ENCODE measurements at places on chromosomes 5 and 9. TPM values are rescaled to one million over a fixed set of nuclear protein-coding genes. Genes with fewer than 3 reads are reported as not detected.

KIAA0825 gene
- total RNA-seq: 5.8 TPM

DOCK8 gene
- 5.7 TPM for total RNA-seq

HMCN2 gene
- 0.26 TPM for total RNA-seq

BAAT gene
- total RNA-seq: 0.36 TPM

CENPP gene
- 6.9 TPM for total RNA-seq

INVS gene
- total RNA-seq: 28.1 TPM

DMRT3 gene
- 0.53 TPM for total RNA-seq

TSSK1B gene
- 0.29 TPM for total RNA-seq

DNA sequence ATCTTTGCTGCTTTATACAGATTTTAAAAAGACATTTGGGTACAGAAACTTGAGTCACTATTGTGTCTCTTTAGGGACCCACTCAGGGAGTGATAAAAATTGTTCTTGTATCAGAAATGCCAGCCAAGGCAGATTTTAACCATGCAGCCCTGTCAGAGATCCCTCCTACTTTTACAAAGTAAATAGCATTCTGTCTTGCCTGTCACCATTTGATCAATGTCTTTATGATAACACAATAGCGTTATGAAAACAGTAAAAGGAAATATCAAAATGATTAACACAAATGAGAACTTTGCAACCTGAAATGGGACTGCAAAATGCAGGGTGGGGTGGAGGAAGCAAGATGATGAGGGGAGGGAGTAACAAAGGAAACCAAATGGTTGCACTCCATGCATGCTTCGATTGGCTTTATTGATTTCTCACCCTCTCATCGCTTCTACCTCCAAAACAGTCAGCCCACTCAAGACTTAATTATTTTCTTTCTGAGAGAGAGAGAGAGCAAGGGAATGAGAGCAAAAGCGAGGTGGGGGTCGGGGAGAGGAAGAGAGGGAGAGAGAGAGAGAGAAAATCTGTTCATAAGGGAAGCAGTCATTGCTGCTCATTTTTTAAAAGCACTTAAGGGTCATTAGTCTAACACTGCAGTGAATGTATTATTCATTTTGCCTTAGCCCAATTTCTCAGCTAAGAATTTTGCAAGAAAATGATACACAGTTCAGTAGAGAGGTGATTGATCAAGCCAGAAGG is 576.5 kb downstream of the CSNK1G3 start:
- no peak for DNase-seq

DNA sequence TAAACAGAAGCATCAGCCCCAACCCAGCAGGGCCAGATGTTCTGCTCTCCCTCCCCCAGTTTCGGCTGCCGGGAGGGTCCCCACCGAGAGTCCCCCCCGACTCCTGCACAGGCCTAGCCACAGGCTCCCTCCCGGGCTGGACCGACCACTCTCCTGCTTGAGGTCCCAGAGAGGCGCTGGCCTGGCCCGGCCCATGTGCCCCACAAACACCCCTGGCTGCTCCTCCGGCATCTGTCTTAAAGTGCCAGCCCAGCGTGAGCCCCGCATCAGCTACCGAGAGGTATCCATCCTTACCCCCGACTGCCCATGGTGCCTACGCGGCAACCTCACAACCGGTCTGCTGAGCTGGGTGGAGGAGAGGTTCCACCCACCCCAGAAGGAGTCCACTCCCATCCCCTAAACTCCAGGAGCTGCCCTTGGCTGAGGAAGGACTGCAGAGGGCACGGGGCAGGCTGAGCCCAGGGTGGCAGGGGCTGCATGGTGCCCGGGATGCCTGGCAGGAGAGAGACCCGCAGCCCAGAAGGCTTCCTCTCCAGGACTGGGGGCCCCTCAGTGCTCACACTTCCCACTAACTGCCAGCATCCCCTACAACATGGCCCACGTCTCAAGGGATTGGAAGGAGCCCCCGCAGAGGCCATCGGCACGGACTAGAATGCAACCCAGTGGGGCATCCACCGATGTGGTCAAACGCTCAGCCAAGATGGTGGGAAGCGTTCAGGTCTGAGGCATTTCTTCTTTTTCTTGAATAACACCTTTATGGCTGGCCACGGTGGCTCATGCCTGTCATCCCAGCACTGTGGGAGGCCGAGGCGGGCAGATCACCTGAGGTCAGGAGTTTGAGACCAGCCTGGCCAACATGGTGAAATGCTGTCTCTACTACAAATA is 15.6 kb upstream of the EGFL7 start:
- no peak for DNase-seq

- no peak for DNase-seq
These were observed 8.9 kb upstream of the FBP1 start for GRCh38 chr9:94648185-94648584.

DNA sequence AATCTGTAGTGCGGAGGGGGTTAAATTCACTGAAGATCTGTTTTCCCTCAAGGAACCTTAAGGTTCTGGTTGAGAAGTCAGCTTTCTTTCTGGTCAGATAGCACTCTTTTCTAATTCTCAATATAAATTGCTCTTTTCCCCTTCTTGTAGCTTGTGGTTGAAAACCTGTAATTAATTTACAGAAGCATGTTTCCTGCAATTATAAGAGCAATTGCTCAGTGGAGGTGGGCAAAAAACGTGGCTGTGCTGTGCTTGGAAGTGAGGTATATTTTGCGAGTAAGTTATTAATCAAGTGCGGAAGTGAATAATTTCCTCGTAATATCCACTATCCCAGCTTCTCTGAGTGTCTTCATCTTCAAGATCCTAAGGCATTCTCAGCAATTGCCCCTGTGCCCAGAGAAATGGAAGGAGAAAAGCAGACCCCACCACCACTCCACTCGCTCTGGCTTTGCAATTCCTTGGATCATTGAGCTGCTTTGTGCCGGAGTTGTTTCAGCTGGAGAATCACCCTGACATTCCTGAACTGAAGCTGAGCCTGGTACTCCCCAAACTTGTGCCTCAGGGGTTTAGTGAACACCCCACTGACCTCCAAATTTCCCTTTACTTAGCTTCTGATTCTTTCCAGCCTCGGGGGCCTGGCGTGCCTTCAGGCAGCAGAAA is 140.6 kb downstream of the LRRC70 start:
- no peak for DNase-seq

GRCh38 chr5:77906806-77907205 is 130.7 kb upstream of the TBCA start:
- no peak for DNase-seq

GRCh38 chr9:14412775-14413174 is 98.8 kb upstream of the NFIB start:
- no peak for DNase-seq

DNA sequence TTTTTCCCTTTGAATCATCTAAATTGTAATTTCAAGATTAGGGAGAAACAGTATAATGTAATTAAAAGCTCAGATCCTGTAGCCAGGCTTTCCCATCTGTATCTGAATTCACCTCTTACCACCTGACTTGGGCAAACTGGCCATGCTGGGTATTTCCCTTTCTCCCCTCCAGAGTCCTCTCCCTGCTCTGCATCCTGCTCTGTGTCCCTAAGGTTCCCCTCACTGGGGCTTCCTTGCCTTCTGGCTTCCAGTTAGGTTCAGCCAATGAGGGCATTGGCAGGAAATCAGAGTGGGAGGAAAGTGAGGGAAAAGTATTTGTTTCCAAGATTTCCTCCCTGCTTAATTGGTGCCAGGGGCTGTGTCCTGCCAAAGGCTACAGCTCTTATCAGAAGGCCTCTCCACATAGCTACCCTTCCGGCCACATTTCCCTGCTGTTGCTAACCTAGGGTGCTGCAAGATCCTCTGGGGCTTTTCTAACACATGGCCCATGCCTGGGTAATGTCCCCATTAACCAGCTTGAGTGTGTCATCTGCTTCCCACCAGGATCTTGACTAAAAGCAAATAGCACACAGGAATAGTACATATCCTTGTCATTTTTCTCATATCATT is 51.0 kb upstream of the MPDZ start:
- DNase-seq: no peak

- DNase-seq: no peak
These were observed 202.1 kb downstream of the SNX18 start for GRCh38 chr5:54719384-54720283.

- no peak for DNase-seq
These were observed 397.9 kb upstream of the SGCD start for GRCh38 chr5:155929112-155929511.

DNA sequence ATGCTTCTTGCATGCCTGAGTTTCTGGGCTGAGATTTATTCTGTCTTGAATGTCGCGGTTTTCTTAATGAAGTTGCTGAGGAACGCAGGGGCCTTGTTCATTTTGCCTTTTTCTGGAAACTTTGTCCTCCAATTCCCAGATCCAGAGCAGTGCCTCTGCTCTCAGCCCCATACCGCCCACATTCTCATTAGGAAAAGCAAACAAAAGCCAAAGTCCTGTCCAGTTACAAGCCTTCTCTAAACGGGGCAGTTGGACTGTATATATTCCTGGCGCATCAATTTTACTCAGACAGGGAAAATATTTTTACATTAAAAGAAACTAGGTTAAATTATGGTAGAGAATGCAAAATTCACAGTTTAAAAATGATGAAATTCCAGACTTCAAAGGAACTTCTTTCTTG is 1.2 kb upstream of the PSAT1 start:
- DNase-seq: no peak

GRCh38 chr9:124423591-124423990 is 8.3 kb upstream of the PSMB7 start:
- no peak for DNase-seq

DNA sequence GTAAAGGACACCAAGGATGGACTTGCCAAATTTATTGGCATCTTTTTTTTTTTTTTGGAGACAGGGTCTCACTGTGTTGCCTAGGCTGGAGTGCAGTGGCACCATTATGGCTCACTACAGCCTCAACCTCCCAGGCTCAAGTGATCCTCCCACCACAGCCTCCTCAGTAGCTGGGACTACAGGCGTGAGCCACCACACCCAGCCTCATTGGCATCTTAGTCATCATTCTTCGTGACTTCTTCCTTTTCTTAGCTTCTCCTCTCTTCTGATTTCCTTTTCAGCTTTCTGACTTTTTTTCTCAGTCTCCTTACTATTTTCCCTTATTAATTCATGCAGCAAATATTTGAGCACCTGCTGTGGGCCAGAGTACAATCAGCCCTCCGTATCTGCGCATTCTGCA is 6.1 kb downstream of the MAML1 start:
- DNase-seq: no peak

DNA sequence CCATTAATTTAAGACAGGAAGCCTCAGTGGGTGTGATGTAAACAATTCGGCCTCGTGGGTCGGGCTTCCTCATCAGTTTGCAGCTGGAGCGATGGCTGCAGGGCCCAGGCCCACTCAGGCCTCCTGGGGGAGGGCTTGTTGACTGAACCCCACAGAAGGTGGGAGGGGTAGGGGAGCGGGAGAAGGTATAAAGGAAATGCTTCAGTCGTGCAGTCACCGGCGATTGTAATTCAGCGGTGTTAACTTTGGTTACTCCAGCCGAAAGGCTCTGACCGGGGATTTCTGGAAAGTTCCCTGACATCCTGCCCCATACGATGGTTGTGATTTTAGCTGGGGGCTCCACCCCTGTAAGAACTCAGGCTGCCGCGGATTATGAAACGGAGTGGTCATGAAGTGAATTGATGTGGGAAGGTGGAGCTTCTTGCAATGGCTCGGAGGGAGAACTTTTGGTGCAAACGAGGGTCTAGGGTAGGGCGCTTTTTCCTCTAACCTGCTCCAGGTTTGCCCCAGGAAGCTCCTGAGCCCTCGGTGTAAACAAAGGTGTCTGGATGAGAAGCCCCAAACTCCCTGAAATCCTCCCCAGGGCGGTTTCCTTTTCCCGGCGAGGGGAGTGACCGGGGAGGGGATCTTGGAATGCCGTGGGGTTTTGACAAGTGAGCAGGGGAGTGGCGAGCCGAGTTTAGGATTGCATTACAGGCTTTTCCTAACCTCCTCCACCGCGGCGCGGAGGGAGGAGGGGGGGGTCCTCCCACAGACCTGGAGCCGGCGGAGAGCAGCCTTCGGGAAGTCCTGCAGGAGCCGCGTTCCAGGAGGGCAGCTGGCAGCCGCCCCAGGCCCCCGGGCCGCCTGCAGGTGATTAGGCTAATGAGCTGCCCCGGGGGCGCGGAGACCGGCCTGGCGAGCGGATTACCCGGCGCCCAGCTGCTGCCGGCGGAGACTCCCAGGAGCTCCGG is 215.5 kb downstream of the PDZD2 start:
- peak; percentile 43 for DNase-seq

GRCh38 chr5:159403906-159404681 is 73.8 kb upstream of the IL12B start:
- no peak for DNase-seq

DNA sequence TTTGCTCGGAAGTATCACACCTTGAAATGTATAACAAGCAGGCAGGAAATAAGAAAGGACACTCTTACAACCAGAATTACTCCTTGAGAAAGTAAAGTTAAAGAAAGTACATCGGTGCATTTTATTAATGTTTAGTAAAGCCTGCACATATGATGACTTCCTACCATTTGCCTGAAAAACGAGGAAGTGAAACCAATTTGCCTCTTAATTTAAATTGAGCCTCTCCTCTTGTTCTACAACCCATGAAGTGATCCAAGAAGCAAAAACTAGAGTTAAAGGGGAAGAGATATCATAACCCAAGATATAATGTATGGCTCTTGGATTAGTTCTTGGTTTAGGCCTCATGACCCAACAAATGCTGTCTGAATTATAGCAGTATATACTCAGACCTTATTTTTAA is 95.6 kb downstream of the GNAQ start:
- DNase-seq: no peak
